Activated CD4-positive, alpha-beta memory T cell treated with anti-CD3 and anti-CD28 coated beads for 36 hours (primary cell): ENCODE measurements at places on chromosomes 13 and 19.

- no peak for DNase-seq
These were observed 40.7 kb upstream of the SERPINE3 start for GRCh38 chr13:51298812-51299211.

- DNase-seq, result no peak
These were observed 730.7 kb downstream of the UQCRFS1 start for GRCh38 chr19:28482221-28482620.

GRCh38 chr19:11451327-11451870, 16.0 kb downstream of the PRKCSH start:
- DNase-seq, result no peak

- DNase-seq, result no peak
These were observed 8.9 kb downstream of the PIP5K1C start for GRCh38 chr19:3691372-3691716.

DNA sequence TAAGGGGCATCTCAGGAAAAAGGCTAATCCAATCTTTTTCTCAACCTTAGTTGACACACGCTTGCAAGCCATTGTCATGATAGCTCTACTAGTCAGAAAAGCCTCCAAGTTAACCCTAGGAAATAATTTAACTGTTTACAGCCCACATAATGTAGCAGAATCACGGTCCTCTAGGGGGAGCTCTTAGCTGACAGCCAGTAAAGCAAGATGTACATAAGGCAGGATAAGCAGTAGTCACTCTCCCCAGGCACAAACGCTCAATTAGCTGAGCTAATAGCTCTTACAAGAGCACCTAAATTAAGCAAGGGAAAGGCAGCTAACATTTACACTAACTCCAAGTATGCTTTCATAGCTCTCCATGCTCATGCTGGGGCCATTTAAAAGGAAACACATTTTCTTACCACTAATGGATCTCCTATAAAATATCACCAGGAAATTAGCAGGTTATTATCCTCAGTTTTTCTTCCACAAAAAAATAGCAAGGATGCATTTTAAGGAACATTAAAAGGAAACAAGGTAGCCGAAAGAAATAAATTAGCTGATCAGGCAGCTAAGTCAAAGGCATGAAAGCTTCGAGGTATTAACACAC, 33.7 kb upstream of the ZSCAN5A start:
- DNase-seq, result peak; percentile 20

DNA sequence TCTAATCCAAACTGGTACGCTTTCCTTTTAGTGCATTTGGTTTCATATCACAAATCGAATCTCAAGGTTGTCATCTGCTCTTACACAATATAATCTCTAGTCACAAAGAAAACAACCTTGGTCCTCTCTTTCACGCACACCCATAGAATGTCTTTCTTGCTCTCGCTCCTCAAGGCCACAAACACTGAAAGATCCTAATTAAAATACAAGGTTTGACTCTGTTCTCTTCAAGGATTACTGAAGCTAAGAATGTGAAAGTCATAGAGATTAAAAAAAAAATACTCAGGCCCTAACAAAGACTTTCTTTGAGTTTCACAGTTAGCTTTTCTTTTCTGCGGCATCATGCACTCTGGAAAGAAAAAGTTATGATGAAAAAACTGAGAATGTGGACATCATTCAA, 891.5 kb downstream of the EFNB2 start:
- no peak for DNase-seq

- no peak for DNase-seq
These were observed 21.0 kb upstream of the GDF15 start for GRCh38 chr19:18364826-18365528.

- DNase-seq, result no peak
These were observed 33.7 kb downstream of the SIAH3 start for GRCh38 chr13:45817833-45818232.

- DNase-seq, result peak; percentile 50
These were observed 699 bp downstream of the PTOV1 start for GRCh38 chr19:49851456-49852259.

- no peak for DNase-seq
These were observed 304.8 kb upstream of the MAB21L1 start for GRCh38 chr13:35781036-35782000.

DNA sequence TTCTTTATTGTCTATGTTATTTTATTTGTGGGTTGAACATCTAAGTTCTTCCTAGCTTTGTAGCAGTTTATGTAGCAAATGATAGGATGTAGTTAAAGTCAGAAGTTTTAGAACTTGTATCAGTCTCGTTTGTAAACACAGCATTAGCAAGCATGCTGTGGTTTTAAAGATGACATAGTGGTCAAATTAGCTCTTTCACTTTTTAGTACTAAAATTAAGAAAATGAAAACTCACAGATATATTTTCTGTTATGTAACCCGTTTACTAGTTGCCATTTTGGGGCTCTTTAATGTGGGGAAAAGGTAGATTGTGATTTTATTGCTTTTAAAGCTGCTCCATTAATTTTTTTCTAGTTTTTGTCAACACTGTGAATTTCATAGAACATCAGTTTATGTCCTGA, 216.5 kb downstream of the PCCA start:
- DNase-seq, result no peak

- DNase-seq, result no peak
These were observed 16.2 kb downstream of the SOX21 start for GRCh38 chr13:94696171-94696570.

DNA sequence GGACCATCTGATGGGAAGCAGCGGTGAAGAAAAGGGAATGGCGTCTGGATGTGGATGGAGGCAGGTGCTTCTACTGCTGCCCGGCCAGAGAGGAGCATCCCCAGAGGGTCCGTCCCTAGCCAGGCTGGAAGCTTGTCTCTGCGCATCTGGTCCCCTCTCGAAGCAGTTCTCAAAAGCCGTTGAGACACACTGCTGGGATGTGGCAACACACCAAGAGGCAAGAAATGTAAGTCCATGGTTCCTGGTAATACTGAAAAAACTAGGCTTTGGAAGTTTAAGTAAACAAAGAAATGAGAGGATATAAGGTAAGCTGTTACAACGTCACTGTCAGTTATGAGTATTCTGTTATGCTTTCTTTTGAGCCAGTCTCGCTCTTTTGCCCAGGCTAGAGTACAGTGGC, 15.1 kb upstream of the FFAR2 start:
- DNase-seq, result no peak

DNA sequence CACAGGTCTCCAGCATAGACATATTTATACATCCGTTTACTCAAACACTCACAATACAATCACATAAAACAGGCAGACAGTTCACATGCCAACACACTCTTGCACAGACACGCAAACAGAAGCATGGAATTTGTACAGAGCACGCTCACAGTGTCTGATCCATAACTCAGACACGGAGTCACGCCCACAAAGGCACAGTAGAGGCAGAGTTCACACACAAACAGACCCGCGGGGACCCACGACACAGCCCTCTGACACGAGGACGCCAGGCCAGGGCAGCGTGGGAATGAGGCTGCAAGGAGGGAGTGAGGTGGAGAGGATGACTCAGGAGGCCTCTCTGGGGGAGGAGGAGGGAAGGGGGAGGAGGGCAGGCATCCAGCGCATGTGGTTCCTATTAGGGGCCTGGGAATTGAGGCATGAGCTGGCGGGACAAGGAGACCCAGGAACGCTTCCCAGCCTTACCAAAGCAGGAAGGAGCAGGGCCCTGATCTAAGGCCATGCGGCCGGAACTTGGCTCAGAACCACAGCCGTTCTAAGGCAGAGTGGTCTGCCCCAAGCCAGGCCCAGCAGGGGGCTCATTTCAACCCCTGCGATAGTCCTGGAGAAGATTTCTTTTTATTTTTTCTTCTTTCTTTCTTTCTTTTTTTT, 9.1 kb upstream of the OLFM2 start:
- no peak for DNase-seq

DNA sequence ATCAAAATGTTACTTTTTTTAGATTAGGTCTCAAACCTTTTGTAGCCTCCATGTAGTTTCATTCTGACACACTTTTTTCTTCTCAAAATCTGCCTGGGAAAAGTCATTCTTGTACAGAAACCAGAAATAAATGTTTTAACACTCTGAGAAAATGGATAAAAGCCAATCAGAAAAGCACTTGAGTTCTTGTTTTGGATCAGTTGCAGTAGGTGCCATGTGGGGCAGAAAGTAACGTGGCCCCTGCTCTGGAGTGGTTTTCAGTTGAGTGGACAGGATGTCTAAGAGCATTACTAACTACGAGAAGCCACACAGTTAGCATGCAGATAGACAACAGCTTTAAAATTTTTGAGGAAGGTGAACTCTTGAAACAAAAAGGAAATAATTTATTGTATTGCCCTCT, 19.1 kb downstream of the GPR183 start:
- DNase-seq, result peak; percentile 87

DNA sequence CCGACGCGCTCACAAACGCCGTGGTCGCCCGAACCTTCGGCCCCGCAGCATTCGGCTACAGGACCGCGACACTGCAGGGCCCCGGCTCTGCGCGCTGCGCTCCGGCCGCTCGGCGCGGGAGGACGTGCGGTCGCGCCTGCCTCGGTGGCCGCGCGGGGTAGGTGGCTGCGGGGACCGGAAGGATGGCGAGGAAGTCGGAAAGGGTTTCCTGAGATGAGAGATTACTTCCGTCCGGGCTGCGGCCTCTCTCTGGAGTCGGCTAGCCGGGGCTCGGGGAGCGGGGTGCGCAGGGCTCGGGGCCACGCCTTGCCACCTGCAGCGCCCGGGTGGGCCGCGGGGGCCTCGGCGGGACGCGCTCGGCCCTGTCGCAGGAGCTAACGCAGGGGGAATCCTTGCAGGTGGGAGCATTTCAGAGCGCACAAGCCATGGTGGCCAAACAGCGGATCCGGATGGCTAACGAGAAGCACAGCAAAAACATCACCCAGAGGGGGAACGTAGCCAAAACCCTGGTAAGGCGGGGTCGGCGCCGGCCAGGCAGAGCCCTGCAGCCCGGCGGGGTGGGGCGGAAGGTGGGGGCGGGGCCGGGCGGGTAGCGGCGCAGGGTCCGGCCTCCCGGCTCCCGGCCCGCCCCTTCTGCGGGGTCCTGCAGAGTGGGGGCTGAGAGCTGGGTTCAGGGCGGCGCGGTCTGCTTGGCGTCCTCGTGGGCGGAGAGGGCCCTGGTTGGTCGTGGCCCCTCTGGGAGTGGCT, at the start of gene SERP2:
SERP2 (plus strand) TSS at position 224 of the 747 bp plus-strand sequence; CDS start at position 426, 202 bp downstream.
- peak; percentile 15 for DNase-seq

GRCh38 chr13:18948012-18948663, 233.5 kb downstream of the TUBA3C start:
- no peak for DNase-seq

DNA sequence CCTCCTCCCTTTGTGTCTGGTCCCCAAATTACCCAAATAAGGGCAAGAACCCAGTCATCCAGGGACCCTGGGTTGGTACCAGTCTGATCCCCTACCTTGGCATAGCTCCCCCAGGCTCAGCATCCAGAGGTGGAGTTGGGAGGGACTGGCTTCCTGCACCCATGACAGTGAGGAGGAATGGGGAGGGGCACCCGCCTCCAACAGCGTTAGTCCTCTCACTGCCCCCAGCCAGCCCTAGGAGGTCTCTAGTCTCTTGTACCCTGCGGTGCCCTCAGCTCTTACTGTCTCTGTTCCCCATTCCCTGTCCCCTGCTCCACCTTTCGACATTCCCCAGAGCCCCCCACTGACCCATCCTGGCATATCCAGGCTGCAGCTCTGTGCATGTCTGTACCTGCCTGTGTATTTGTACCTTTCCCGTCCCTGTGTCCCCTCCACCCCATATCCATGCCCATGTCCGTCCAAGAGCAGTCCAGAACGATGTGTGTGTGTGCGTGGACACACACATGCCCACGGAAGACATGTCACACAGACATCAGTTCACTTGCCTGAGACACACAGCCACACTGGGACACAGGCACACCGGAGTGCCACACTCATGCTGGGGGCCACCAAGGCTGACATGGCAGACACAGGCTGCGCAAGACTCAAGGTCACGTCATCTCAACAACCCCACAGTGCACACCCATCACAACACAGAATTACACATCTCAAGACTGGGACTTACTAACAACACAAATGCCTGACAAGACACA, 17.8 kb downstream of the ERFL start:
- no peak for DNase-seq

DNA sequence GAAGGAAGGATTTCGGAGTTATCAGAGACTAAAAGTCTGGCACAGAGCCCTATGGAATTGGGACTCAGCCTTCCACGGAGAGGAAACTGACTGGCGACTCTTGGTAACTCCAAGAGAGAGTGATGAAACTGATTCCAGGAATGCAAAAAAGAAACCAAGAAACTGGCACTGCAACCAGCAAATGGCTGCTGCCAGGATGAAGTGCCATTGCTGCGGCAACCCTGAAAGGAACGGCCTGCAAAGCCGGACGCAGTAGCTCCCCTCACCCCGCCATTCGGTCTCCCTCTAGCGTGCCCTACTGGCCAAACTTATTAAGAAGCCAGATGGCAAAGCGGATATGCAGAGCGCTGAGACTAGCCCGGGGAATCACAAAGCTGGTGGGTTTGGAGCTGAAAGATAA, 236.0 kb downstream of the PCDH9 start:
- DNase-seq, result peak; percentile 8

DNA sequence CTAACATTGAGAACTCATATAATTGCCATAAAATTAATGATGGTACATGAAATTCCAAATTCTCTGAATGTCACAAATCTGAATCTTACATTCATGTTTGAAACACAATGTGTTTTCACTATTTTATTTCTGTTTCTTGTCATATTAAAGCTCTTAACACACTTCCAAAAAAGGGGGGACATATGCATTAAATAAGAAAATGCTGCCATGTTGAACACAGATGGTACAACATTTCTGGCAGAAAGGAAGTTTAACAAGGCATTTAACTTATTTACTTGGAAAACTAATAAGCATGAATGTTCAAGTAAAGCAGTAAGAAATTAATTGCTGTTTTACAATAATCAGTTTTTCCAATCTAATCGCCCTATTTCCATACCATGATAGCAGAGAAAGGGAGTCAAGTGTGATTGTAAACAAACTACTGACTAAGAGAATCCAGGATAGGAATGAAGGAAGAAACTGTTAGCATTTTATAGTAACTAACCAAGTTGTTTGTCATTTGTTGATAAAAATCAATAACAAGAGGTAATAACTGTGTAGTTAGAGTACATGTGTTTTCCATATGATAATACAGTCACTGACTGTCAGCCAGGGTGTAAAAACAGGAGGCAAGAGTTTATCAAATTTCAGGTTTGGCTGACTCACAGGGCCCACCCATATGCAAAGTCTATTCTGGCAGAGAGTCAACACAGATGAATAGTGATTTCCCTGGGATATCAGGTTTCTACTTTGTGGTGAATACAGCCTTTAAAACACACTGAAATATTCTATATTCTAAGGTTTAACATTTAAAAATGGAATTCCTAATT, 5.7 kb upstream of the FOXO1 start:
- DNase-seq, result peak; percentile 32

DNA sequence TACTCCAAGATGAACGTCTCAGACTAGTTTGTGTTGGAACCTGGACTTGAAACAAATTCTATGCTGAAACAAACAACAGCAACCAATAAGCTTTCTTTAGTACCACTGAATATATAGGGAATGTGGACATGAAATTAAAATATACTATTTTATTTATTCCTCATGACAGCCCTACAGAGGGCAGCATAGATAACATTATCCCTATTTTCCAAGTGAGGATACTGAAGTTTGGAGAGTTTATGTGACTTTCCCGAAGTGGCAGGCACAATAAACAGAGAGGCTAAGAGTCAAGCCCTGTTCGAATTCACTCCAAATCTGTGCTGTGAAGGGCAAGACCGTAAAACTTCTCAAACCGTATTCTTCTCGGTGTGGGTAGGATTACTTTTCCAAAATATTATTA, 509.9 kb upstream of the GPC6 start:
- DNase-seq, result no peak
